T-cell (primary cell): ENCODE measurements at places on chromosomes 5 and 9.

GRCh38 chr9:36969216-36969771, 64.8 kb downstream of the PAX5 start:
- no peaks in the 10 kb centered on the region for H3K4me1 ChIP-seq
- H3K36me3 ChIP-seq, result no peaks in the 10 kb centered on the region
- H3K27ac ChIP-seq, result no peak overlapping the region
- H3K27me3 ChIP-seq, result no peaks in the 10 kb centered on the region

- no peaks in the 10 kb centered on the region for H3K27me3 ChIP-seq
- no peaks in the 10 kb centered on the region for H3K4me1 ChIP-seq
- H3K4me3 ChIP-seq, result no peak overlapping the region
- no peak overlapping the region for H3K27ac ChIP-seq
Observed at GRCh38 chr5:116546033-116546742, 28.4 kb downstream of the SEMA6A start.

- H3K4me3 ChIP-seq, result no peak overlapping the region
- no peak for DNase-seq
- no peak overlapping the region for H3K27ac ChIP-seq
Observed at GRCh38 chr9:129172816-129173215, 5.2 kb downstream of the IER5L start.

DNA sequence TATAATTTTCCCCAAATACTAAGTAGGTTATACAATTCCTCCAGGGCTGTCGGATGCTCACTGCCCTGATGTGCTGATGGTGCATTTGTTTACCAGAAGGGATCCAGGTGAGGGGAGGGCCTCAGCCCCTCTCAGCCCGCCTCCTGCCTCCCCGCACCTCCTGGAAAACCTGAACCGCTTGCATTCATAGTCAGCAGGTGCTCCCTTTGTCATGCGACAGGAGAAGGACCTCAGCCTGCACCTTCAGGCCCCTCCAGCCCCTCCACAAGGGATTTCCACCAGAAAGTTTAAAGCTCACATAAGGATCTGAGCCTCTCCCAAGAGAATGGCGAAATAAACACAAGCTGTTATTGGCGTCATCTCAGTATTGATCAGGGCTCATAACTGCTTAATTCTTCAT, 36.5 kb upstream of the NTNG2 start:
- H3K4me1 ChIP-seq, result peaks cover 10% of the 10 kb centered on the region
- no peak overlapping the region for H3K4me3 ChIP-seq
- no peaks in the 10 kb centered on the region for H3K36me3 ChIP-seq
- H3K27me3 ChIP-seq, result peaks cover 60% of the 10 kb centered on the region
- no peak overlapping the region for H3K27ac ChIP-seq
- DNase-seq, result no peak

- no peaks in the 10 kb centered on the region for H3K4me1 ChIP-seq
- H3K4me3 ChIP-seq, result no peak overlapping the region
- H3K27ac ChIP-seq, result no peak overlapping the region
- no peaks in the 10 kb centered on the region for H3K27me3 ChIP-seq
Observed at GRCh38 chr9:115997923-115998322, 155.7 kb upstream of the PAPPA start.

GRCh38 chr5:126965061-126965475, 65.3 kb downstream of the MARCHF3 start:
- H3K4me3 ChIP-seq, result no peak overlapping the region
- no peak for DNase-seq
- H3K4me1 ChIP-seq, result no peaks in the 10 kb centered on the region
- H3K27ac ChIP-seq, result no peak overlapping the region

DNA sequence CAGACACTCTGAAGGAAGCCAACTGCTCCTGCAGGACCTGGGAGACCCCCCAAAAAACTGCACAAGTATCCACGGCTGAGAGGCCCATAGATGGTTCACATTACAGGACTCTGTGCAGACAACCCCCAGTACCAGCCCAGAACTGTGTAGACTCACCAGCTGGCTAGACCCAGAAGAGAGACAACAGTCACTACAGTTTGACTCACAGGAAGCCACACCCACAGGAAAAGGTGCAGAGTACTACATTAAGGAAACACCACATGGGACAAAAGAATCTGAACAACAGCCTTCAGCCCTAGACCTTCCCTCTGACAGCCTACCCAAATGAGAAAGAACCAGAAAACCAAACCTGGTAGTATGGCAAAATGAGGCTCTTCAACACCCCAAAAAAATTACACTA, 281.2 kb upstream of the RGMB start:
- no peak overlapping the region for H3K4me3 ChIP-seq
- no peak overlapping the region for H3K27ac ChIP-seq
- H3K36me3 ChIP-seq, result no peaks in the 10 kb centered on the region
- H3K4me1 ChIP-seq, result no peaks in the 10 kb centered on the region
- H3K27me3 ChIP-seq, result no peaks in the 10 kb centered on the region

GRCh38 chr5:114665551-114665950, 303.7 kb downstream of the KCNN2 start:
- H3K27me3 ChIP-seq, result no peaks in the 10 kb centered on the region
- no peak overlapping the region for H3K27ac ChIP-seq
- H3K36me3 ChIP-seq, result no peaks in the 10 kb centered on the region

GRCh38 chr9:107707915-107708441, 218.4 kb upstream of the KLF4 start:
- no peaks in the 10 kb centered on the region for H3K4me1 ChIP-seq
- no peak overlapping the region for H3K27ac ChIP-seq
- no peaks in the 10 kb centered on the region for H3K27me3 ChIP-seq
- no peak overlapping the region for H3K4me3 ChIP-seq

DNA sequence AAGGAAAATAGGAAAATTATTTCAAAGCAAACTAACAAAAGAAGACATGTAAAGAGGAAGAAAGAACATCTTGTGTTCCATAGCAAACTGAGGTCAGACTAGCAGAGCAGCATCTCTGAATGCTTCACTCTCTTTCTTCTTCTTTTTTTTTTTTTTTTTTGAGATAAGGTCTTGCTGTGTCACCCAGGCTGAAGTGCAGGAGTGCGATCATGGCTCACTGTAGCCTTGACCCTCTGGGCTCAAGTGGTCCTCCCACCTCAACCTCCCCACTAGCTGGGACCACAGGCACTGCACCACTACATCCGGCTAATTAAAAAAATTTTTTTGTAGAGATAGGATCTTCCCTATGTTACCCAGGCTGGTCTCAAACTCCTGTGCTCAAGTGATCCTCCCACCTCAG, 36.6 kb downstream of the MELK start:
- H3K27me3 ChIP-seq, result no peaks in the 10 kb centered on the region
- H3K4me3 ChIP-seq, result no peak overlapping the region
- H3K36me3 ChIP-seq, result no peaks in the 10 kb centered on the region
- no peak overlapping the region for H3K27ac ChIP-seq
- H3K4me1 ChIP-seq, result no peaks in the 10 kb centered on the region
- no peak for DNase-seq

DNA sequence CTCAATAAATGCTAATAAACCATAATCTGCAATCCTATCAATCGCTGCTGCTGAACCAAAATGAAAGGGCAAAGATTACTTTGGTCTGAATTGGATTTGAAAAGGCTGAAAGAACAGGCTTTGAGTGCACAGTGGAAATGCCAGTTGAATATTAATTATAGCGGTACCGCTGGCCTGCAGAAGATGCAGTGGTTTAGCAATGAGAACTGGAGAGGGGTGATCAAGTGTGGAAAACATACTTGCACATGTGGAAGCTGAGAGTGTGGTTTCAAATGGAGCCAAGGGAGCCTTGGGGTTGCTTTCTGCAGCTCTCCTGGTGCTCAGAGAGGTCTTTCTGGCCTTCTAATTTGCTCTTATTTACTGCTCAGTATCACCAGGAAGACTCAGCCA, 133.9 kb downstream of the PTTG1 start:
- no peak overlapping the region for H3K27ac ChIP-seq
- H3K4me3 ChIP-seq, result no peak overlapping the region
- H3K36me3 ChIP-seq, result no peaks in the 10 kb centered on the region
- no peak for DNase-seq
- H3K27me3 ChIP-seq, result no peaks in the 10 kb centered on the region

DNA sequence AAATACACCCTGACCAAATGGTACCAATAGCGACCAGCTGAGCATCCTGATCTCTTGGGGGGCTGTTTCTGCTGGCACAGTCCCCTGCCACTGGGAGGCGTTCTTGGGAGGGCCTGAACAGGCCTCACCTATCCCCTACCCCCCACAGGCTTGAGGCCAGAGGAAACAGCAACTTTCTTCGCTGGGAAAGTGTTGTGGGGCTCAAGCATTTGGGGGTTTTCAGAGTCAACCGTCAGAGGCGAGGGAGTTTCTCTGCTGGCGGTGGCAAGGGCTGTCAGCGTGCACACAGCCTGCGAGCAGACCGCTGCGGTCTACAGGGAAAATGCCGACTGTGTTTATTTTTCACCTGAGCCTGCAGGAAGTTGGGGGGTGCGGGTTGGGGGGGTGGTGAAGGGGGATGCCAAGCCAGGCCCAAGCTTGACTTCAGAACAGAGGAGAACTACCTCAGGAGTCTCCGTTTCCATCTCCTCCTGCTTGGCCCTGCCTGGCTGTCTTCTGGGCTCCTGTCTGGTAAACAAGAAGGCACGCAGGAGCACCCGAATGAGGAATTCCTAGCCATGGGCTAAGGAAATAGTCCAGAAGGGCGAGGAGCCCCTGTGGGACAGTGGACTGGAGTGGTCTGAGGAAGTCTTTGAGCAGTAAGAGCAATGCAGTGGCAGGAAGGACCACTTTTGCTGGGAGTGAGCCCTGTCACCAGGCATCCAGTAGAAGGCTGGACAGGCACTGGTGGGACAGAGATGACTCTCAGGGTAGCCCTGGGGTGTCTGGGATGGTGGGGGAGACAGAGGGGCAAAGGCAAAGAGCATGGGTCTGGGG, 18.1 kb downstream of the TCF7 start:
- H3K27ac ChIP-seq, result peak overlapping the region; percentile 95
- H3K27me3 ChIP-seq, result no peaks in the 10 kb centered on the region
- H3K4me3 ChIP-seq, result peak overlapping the region; percentile 91
- peaks cover 13% of the 10 kb centered on the region for H3K36me3 ChIP-seq

DNA sequence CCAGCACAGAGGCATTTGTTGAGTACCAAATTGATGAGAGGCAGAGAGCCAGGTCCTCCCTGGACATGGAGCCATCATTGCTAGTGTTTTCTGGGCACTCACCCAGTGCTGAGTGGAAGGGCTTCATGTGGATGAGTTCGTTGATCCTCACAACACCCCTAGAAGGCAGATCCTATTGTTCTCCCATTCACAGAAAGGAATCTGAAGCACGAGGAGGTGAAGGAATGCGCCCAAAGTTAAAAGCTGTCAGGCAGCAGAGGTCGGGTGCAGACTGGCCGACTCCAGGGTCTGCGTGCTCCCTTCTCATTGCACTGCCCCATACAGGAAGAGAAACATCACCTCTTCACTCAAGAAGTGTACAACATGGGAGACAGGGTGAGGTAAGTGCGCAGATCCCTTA, 153.5 kb upstream of the TNPO1 start:
- peaks cover 12% of the 10 kb centered on the region for H3K27me3 ChIP-seq
- no peaks in the 10 kb centered on the region for H3K36me3 ChIP-seq
- no peak overlapping the region for H3K27ac ChIP-seq
- no peak for DNase-seq

- no peak overlapping the region for H3K4me3 ChIP-seq
- H3K4me1 ChIP-seq, result peaks cover 3% of the 10 kb centered on the region
- H3K36me3 ChIP-seq, result no peaks in the 10 kb centered on the region
- no peak for DNase-seq
Observed at GRCh38 chr5:111707630-111708164, 49.3 kb downstream of the NREP start.

GRCh38 chr5:147972076-147972840, 65.9 kb upstream of the C5orf46 start:
- no peak for DNase-seq
- H3K4me1 ChIP-seq, result no peaks in the 10 kb centered on the region
- no peaks in the 10 kb centered on the region for H3K27me3 ChIP-seq
- H3K36me3 ChIP-seq, result no peaks in the 10 kb centered on the region
- no peak overlapping the region for H3K27ac ChIP-seq
- H3K4me3 ChIP-seq, result no peak overlapping the region

DNA sequence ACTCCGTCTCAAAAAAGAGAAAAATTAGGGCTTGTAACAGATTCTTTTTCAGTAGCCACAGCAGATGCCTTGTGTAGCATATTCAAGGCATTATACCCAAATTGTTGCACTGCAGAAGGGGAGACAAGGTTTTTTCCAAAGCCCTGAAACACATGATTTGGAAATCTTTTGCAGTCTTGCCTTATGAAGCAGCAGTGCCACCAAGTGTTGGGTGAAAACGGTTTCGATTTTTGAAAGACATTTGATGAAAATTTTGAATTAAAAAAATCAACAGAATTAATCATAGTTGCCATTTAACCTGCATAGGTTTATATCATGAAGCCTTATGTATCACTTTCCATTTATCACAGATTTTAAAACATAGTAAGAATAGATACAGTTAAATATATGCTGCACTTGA, 479.5 kb downstream of the TAF11L14 start:
- no peaks in the 10 kb centered on the region for H3K27me3 ChIP-seq
- H3K4me3 ChIP-seq, result no peak overlapping the region
- H3K27ac ChIP-seq, result no peak overlapping the region
- no peaks in the 10 kb centered on the region for H3K4me1 ChIP-seq
- no peaks in the 10 kb centered on the region for H3K36me3 ChIP-seq
- DNase-seq, result no peak
